ENCODE measurements at places on chromosomes 16 and 17. TPM values are rescaled to one million over a fixed set of nuclear protein-coding genes. Genes with fewer than 3 reads are reported as not detected.

Gene GRAPL
- total RNA-seq: 0.20 TPM

Gene MC1R
- total RNA-seq: 7.9 TPM

Gene SEPHS2
- total RNA-seq: 8.6 TPM

Gene SLC38A8
- total RNA-seq: not detected
